MM.1S (cell line): ENCODE measurements at places on chromosomes 16 and 17.

- H3K27me3 ChIP-seq: no peaks in the 10 kb centered on the region
- no peak for DNase-seq
- peaks cover 6% of the 10 kb centered on the region; the same call in 1 of the 2 replicates for H3K36me3 ChIP-seq
- H3K4me1 ChIP-seq: no peaks in the 10 kb centered on the region
- H3K4me3 ChIP-seq: no peak overlapping the region
These were observed 31.5 kb downstream of the WSCD1 start for GRCh38 chr17:6101706-6102105.

GRCh38 chr17:43337684-43338428 is 60.9 kb upstream of the ARL4D start:
- DNase-seq: no peak
- H3K27ac ChIP-seq: no peak overlapping the region
- no peaks in the 10 kb centered on the region for H3K36me3 ChIP-seq
- H3K4me1 ChIP-seq: no peaks in the 10 kb centered on the region
- peaks cover 28% of the 10 kb centered on the region for H3K27me3 ChIP-seq

DNA sequence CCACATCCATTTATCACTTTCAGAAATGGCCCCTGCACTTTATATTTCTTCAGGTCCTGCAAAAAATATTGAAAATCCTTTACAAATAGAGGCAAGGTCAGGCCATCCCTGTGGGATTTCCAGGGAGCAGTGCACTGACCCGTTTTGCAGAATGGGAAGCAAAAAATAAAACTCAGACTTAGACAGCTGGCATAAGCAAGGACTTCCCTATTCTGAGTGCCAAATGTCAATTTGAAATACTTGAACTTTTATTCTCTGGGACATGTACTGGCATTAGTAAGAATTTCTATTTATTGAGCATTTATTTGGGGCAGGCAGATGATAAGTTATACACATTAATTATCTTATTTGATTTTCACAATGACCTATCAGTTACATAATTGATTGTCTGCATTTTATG is 32.4 kb downstream of the PRKCB start:
- no peaks in the 10 kb centered on the region for H3K36me3 ChIP-seq
- H3K4me1 ChIP-seq: peaks cover 10% of the 10 kb centered on the region
- no peak overlapping the region for H3K4me3 ChIP-seq
- H3K27ac ChIP-seq: no peak overlapping the region
- DNase-seq: no peak
- H3K27me3 ChIP-seq: no peaks in the 10 kb centered on the region

GRCh38 chr17:74442670-74443515 is 11.0 kb downstream of the GPRC5C start:
- no peak for DNase-seq
- H3K4me3 ChIP-seq: no peak overlapping the region
- H3K27ac ChIP-seq: no peak overlapping the region
- H3K27me3 ChIP-seq: peaks cover 87% of the 10 kb centered on the region
- no peaks in the 10 kb centered on the region for H3K4me1 ChIP-seq
- H3K36me3 ChIP-seq: no peaks in the 10 kb centered on the region

DNA sequence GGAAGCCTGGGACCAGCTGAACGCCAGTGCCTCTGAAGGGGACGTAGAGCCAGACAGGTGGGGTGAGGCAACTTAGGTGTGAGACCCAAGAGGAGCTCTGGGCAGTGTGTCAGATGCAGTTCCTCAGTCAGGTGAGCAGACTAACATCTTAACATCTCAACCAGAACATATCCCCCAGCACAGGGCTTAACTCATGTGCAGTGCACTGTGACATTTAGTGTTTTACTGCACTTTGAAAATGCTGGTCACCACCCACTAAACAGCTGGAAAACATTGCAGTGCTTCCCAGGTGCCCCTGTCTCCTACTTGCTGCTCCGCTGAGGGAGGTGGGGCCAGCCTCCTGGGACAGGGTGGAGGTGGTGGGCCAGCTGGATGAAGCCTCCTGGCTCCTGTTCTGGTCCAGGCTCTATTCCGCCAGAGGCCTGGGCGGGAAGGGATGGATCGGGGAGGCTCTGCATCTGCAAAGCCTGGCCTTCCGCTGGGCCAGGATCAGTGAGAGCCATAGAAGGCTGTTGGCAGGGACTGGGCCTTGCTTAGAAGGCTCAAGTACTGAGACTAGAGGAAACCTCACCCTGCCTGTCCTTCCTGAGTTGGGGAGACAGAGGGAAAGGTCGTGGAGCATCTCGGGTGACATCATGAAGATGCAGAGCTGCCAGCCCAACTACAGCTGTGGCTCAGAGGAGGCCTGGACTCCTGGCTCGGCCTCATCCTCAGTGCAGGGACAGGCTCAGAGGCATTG is 7.9 kb upstream of the MRC2 start:
- no peaks in the 10 kb centered on the region for H3K36me3 ChIP-seq
- H3K27me3 ChIP-seq: no peaks in the 10 kb centered on the region
- no peaks in the 10 kb centered on the region for H3K4me1 ChIP-seq
- DNase-seq: no peak

GRCh38 chr16:2598723-2599122 is 60.9 kb downstream of the PDPK1 start:
- H3K27ac ChIP-seq: no peak overlapping the region
- no peaks in the 10 kb centered on the region for H3K27me3 ChIP-seq
- peaks cover 6% of the 10 kb centered on the region; the same call in 1 of the 2 replicates for H3K36me3 ChIP-seq
- DNase-seq: no peak

- no peaks in the 10 kb centered on the region for H3K36me3 ChIP-seq
- H3K27me3 ChIP-seq: no peaks in the 10 kb centered on the region
- DNase-seq: peak; percentile 82
- H3K4me3 ChIP-seq: peak overlapping the region; percentile 60
- peak overlapping the region; percentile 41; the same call in 1 of the 2 replicates for H3K27ac ChIP-seq
These were observed 5.7 kb downstream of the MATCAP1 start for GRCh38 chr16:67177743-67178699.

DNA sequence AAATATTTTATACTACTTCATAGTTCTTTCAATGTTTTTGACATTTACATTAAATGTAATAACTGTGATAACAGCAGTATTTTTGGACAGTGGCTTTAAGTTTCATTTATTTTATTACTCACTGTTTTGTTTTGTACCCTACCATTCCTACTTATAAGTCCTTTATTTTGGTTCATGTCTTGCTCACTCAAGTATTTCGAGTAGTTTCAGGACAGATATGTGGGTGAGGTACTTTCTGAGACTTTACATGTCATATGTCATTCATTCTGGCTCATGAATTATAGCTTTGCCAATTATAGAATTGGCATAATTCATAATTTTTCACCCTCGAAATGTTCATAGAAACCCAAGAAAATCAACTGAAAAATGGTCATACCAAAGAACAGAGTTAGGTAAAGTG is 44.4 kb downstream of the PIK3R5 start:
- no peak overlapping the region for H3K27ac ChIP-seq
- H3K27me3 ChIP-seq: 0 out of 2 replicates have a peak, but pooled peaks cover 3% of the 10 kb centered on the region
- no peaks in the 10 kb centered on the region for H3K36me3 ChIP-seq
- H3K4me1 ChIP-seq: peaks cover 21% of the 10 kb centered on the region
- no peak for DNase-seq

DNA sequence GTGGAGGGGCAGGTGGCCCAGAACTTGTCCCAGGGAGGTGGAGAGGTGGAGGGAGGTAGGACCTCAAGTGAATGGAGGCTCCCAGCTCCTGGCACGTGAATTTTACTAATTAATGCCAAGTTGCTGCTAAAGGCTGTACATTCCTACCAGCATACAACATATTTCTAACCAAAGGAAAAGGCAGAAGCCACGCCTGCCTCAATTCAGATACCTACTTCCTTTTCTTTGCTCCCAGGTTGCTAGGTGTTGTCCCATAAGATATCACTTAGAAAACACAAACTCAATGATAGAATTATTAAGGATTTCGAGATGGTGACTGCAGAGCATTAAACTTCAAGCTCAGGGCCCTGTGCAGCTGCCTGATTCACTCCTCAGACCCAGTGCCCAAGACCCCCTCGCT is 20.5 kb upstream of the SMPD3 start:
- H3K36me3 ChIP-seq: no peaks in the 10 kb centered on the region
- DNase-seq: no peak
- no peak overlapping the region for H3K4me3 ChIP-seq
- no peaks in the 10 kb centered on the region for H3K27me3 ChIP-seq
